CD8-positive, alpha-beta memory T cell (primary cell): ENCODE measurements at places on chromosomes 11 and 22.

DNA sequence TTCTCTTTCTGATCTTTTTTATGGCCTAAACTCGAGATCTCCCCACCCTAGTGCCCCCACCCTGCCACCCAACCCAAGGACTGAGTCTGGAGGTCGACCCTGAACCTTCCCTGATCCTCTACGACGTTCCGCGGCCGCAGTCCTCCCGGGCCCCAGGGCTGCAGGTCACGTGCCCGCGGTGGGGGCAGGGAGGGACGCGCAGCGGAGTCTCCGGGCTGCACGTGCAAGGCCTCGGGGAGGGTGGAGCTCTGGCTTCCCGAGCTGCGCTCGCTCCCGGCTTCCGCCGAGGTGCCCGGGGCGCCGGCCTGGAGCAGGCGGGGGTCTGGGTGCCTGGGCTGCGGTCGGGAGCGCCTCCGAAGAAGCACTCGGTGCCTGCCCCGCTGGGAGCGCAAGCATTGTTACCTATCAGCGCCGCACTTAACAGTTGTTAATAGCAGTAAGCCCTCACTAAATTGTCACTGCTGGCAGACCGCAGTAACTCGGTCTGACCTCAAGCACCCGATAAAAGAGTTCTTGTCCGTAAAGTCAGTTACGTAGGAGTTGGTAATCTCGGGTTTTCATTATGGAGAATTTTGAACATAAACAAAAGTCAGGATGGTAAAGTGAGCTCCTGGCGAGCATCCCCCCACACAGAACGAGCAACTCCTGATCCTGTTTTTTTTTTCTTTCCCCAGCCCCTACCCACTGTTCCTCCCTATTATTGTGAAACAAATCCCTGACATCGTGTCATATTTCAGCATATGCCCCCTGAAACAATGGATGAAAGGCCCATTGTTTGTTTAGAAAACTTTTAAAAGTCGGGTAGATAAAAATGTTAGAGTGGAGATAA lies 69.7 kb upstream of the EP300 start:
- peak; percentile 79 for DNase-seq

- DNase-seq = no peak
Measured at GRCh38 chr11:3867209-3868091, 12.0 kb downstream of the STIM1 start.

DNA sequence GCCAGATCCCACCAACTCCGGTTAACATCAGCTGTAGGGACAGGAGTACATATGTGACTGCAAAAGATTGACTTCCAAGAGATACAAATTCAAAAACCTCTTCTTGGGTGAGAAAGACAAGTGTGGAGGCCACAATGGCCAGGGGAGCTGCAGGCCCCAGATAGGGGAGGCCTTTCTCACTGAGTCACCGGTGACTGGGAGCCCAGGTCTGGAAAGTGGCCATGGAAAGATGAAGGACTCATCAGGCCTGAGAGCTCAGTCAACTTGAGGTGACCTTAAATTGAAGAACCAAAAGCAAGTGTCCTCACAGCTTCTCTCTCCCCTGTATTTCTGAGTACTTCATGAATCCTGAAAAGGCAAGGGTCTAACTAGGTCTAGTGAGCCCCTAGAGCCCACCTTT lies 90.4 kb upstream of the CLPB start:
- no peak for DNase-seq

- no peak for DNase-seq
Measured at GRCh38 chr11:70760416-70761020, 362.2 kb downstream of the CTTN start.

- DNase-seq = no peak
Measured at GRCh38 chr11:109788948-109789490, 304.2 kb upstream of the ZC3H12C start.

GRCh38 chr11:8261921-8262551 lies 1.6 kb downstream of the LMO1 start:
- no peak for DNase-seq

- no peak for DNase-seq
Measured at GRCh38 chr11:16981651-16982194, 32.5 kb downstream of the PLEKHA7 start.

GRCh38 chr22:38126928-38127668 lies 16.6 kb upstream of the BAIAP2L2 start:
- DNase-seq = no peak

DNA sequence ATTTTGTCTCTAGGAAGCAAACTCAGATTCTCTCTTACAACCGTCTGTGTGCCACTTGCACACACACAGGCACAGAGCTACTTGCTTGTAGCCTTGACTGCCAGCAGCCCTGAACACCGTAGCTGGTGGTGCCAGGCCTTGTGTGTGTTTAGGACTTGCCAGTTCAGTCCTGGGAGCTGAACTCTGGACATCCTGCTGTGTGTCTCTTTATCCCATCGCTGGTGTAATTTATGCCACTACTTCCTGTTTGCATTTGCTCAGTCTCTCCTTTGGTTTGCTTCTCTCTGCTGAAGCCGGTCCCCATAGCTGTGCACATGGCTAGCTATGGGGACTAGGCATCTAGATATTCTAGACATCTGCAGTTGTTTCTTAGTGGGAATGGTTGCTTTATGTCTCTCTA lies 24.0 kb downstream of the MARK2 start:
- DNase-seq = no peak

- no peak for DNase-seq
Measured at GRCh38 chr11:108819957-108820356, 155.1 kb downstream of the DDX10 start.

- DNase-seq = no peak
Measured at GRCh38 chr11:69686452-69686851, 11.3 kb upstream of the LTO1 start.

GRCh38 chr11:47410370-47411264 lies 2.2 kb downstream of the SLC39A13 start:
- DNase-seq = no peak

DNA sequence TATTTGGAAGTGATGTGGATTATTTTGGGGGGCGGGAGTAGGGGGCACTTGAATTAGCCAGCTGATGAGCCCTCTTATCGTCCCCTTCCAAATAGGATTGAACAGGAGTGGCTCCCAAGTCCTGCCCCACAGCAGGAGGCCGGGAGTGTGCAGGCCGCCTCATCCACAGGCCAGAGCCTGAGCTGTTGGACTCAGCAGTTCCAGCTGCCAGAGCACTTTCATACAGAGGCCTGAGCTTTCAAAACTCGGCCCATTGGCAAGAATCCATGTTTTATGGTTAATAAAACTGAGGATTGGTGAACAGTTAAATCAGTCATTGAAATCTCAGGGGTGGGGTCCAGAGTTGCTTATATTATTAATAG lies 9.6 kb downstream of the FAM118A start:
- DNase-seq = no peak

- DNase-seq = no peak
Measured at GRCh38 chr11:114134870-114135269, 75.4 kb downstream of the ZBTB16 start.

DNA sequence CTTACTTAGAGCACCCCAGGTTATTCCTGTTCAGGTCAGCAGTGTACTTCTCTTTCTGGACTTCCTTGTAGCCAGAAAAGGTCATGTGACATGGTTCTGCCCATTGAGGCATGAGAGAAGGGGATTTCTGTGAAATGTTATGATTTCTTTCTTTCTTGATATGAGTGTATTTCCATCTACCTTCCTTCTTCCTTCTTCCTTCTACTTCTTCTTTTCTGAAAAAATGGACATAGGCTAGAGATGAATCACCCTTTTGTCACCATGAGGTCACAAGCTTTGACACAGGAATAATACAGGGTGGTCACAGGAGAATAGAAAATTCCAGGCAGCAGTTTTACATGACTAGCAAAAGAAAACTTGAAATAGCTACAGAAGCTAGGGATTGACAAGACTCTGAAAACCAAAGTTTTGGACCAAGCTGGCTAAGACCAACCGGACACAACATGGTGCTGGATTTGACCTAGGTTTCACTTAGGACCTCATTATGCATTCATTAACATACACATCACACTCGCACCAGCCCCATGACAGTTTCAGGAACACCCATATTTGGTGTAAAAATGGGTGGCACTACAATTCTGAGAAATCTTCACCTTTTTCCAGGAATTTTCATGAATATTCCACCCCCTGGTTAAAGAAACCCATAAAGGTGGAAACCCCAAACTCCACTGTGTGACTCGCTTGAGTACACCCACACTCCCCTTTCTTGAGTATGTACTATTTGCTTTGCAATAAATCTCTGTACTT lies 21.2 kb upstream of the MAP6 start:
- no peak for DNase-seq

DNA sequence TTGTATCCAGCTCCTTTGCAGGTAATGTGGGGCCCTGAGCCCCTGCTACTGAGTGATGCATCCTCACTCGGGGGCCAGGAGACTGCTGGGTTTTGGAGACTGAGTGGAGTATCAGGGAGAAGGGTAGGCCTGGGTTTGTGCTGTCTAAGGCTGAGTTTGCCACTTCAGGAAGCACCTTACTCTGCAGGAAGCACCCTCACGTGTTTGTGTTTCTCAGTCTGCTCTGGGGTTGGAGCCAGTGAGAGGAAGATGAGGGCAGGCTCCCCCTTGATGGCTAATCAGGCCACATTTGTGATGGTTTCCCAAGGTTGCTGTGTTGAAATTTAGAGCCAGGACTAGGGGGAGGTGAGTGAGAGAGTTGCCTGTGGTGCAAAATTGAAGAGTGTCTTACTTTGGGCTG lies 13.7 kb upstream of the THY1 start:
- no peak for DNase-seq

- DNase-seq = no peak
Measured at GRCh38 chr11:26330262-26330661, 1.7 kb upstream of the ANO3 start.

DNA sequence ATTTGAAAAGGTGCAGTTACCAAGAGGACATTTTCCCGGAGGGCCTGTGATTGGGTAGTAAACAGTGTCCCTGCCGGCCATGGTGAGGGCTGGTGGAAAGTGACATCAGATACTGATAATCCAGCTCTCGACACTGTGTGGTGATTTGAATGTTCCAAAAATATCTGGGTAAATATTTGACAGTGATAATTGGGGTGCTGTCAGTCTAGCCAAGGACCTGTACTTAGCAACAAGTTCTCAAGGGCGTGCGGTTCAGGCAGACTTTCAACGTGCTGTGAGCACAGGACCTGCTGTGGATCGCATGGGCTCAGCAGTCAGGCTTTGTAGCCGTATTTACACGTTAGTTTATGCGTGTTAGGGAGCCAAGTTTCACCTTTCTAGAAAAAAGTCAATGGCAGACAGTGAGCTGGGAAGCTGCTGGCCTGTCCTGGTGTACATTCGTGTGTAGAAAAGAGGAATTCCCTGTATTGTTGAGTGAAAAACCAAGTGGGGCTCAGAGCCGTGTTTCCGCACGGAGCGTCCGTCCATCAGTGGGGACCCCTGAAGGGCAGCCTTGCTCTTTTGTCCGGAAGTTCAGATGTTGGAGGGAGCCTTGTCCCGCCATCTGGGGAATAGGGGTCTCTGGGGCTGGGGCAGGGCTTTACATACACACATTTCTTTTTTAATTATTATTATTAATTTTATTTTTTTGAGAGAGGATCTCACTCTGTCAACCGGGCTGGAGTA lies 11.3 kb downstream of the TRMU start:
- DNase-seq = no peak

DNA sequence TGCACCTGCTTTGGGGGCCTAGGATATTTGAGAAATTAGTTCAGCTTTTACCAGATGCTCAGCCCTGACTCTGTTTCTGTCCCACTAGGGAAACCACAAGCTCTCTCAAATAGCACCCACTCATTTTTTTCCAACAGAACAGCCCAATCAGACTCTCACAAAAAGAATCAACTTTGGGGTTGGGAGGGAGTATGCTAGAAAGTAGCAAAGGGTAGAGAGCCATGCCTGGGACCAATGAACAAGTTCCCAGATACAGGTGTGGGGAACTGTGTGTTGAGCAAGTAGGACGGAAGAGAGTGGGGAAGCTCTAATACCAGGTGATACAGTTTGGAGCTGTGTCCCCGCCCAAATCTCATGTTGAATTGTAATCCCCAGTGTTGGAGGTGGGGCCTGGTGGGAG lies 41.1 kb downstream of the TRIM66 start:
- no peak for DNase-seq

DNA sequence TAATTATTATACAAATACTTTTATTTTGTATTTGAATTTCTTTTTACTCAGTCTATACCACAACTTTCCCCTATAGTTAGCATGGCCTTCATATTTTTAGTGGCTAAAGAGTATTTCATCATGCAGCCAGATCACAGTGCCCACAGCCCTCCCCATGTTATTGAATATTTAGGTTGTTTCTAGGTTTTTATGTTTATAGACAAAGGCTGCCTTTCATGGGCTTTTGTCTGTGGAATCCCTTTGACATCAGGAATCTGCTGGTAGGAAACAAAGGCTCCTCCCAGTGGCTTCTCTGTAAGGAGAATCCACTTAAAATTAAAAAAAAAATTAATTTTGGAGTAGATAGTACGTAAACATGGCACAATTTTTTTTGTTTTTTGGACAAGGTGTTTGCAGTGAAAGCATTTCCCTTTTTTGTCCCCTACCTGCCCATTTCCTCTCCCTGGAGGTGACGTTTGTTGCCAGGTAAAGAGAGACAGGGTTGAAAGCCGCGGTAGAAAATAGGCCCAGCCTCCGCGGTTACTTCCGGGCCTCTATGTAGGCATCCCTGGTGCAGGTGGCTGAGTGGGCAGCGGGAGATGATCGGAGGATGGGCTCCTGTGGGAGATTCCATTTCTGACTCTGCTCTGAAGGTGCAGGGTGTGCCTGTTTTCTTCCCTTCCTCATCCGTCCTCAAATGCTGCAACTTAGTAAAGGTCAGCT lies 82.2 kb upstream of the OR4B1 start:
- DNase-seq = no peak

DNA sequence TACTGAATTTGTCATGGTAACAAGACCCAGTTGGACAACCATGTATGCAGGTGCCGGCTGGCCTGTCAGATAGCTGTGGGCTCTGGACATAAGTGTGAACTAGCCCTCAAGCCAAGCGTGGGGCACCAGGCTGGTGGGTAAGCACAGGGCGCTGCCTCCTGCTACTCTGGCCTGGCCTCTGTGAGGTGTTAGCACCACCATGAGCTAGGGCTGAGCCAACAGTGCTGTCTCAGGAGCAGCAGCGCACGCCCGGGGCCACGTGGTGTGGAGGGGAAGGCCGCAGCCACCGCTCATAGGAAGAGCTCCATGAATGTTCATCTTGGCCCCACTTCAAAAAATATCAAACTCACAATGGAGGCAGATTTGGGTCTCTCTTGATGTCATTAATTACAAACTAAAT lies 35.3 kb upstream of the GNB1L start:
- no peak for DNase-seq

GRCh38 chr11:70713988-70714665 lies 315.8 kb downstream of the CTTN start:
- DNase-seq = no peak

DNA sequence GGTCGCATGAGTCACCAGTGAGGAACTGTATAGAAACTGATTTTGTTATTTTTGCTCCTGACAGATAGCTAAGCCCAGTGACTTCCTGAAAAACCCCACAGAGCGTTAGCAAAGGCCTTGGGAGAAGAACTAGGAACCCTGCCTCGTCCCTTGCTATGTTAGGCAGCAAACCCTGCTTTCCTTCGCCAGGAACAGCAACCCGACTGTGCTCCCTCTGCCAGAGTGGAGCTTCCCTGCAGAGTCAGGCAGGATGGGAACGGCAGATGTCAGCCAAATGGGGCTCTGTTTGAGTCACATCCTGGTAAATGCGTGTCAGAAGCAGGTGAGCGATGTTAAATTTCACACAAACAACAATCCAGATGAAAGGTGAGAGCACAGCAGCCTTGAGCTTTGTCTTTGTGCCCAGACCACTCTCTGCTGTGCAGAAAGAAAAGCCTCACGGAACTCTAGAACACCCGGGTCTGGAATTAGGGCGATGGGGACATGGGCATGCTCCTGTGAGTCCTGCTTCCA lies 186.6 kb downstream of the ADAMTS15 start:
- DNase-seq = no peak

GRCh38 chr22:20761536-20761935 lies 12.4 kb upstream of the SERPIND1 start:
- no peak for DNase-seq

GRCh38 chr11:103659206-103659618 lies 377.2 kb upstream of the DDI1 start:
- DNase-seq = no peak
